Kidney tubule cell (primary cell): ENCODE measurements at places on chromosomes 13 and 19.
A peak's percentile ranks its signal among the peaks of the same experiment; 100 is the strongest.

DNA sequence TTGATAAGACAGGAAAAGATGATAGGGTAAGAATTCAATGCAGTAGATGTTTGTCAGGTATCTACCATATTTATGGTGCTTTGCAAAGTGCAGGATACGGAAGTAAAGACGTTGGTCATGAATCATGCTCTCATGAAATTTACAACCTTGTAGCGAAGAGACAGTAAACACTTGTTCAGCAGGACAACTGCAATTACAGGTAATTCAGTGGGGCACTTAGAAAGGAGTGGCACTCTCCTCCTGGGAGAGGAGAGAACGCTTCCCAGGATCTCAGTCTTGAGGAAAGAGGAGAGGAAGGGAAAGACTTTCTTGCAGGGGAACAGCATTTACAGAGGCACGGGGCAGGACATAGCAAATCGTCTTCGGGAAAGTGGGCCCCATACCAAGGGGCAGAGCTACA lies 46.4 kb downstream of the SOX1 start:
- DNase-seq, result no peak

GRCh38 chr13:46369506-46370277 lies 17.4 kb downstream of the RUBCNL start:
- DNase-seq, result peak; percentile 55

GRCh38 chr19:52748336-52748950 lies 13.6 kb upstream of the ZNF611 start:
- peak; percentile 53 for DNase-seq

GRCh38 chr13:55566334-55566733 lies 1574.4 kb upstream of the PRR20A start:
- no peak for DNase-seq

- peak; percentile 2 for DNase-seq
Measured at GRCh38 chr19:56670961-56671612, 470 bp downstream of the ZNF835 start.

DNA sequence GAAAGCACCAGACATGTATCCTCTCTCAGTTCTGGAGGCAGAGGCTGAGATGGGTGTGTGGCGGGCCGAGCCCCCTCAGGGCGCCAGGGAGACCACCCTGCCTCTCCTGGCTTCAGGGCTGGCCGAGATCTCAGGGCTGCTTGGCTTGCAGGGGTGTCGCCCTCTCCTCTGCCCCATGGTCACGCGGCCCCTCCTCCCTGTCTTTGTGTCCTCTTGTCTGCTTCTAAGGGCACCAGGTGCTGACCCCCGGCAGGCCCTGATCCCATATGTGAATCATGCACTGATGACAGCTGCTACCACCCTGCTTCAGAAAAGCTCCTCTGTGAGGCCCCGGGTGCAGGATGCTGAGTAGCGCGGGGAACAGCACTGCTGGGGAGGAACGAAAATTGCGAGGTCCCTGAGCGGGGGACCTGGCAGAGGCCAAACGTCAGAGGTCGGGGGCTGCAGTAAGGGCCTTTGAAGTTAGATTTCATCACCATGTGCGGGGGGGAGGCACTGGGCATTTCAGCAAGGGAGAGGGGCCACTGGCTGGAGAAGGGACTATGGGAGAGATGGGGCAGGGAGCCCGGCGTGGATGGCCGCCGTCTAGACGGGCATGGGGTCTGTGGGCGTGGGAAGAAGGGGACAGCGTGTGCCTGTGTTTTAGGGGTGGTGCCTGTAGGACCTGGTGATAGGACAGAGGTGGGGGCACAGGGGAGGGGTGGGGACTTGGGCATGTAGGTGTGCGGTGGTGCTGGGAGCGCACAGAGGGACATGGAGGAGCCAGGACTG lies 125.2 kb downstream of the KDM4B start:
- no peak for DNase-seq

GRCh38 chr19:4390567-4391305 lies 9.6 kb downstream of the SH3GL1 start:
- DNase-seq, result no peak

- DNase-seq, result peak; percentile 4
Measured at GRCh38 chr13:47611664-47612288, 389.3 kb downstream of the SUCLA2 start.

DNA sequence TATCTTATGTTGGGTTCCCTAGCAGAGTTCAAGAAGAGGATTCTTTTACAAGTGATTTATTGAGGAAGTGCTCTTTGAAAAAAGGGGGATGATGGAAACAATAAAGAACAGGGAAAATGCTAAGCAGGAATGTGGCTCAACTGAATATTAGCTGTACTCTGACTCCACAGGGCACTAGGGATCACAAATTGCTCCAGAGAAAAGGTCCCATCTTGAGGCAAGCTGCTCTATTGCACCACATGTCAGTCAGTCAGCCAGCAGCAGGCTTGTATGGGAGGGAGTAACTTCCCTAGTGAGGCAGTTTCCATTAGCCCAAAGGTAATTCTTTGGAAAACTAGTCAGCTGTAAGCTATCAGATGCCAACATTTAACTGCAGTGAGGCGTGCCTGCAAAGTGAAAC lies 73.3 kb upstream of the FNDC3A start:
- DNase-seq, result peak; percentile 57

GRCh38 chr13:111399776-111400538 lies 79.5 kb downstream of the TEX29 start:
- no peak for DNase-seq

DNA sequence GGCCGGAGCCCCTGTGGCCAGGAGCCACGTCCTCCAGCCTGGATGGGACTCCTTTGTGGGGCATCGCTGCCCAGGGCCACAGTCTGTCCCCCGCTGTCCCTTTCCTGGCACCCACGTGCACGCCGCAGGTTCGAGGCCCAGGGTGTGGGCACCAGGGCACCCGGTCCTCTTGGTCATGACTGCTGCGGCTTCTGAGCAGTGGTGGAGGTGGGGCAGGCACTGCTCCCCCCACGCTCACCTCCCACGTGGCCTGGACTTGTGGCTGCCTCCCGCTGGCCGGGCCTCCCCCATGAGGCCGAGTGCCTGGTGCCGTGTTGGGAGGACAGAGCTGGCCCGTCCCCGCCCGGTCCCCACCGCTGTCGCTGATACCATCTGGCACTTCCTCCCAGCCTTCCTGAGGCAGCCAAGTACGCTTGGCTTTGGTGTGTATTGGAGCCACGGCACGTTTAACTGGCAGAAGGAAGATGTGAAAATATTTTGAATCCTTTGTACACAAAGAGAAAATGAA lies 12.8 kb downstream of the SPPL2B start:
- no peak for DNase-seq

GRCh38 chr19:33022472-33023116 lies 42.1 kb downstream of the RHPN2 start:
- no peak for DNase-seq

- no peak for DNase-seq
Measured at GRCh38 chr13:96474181-96474557, 384.3 kb downstream of the HS6ST3 start.

DNA sequence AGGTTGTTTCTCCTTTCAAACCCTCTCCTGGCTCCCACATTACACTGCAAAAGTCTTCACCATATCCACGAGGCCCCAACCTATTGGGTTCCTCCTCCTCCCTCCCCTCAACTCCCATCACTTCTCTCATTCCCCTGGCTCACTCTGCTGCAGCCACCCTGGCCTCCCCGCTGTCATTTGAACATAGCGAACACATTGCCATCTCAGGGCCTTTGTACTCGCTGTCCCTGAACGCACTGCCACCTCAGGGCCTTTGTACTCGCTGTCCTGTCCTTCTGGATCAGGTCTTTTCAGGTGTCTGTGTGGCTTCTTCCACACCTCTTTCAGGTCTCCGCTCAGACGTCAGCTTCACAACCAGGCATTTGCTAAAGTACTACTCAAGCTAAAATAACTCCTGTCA lies 1.7 kb downstream of the CCDC61 start:
- no peak for DNase-seq
